Stimulated activated effector memory CD8-positive, alpha-beta T cell treated with anti-CD3 and anti-CD28 coated beads, Interleukin-12 subunit alpha, Interleukin-12 subunit beta, amount 100 ng/mL, for 72 hours (primary cell): ENCODE measurements at places on chromosomes 7 and 10.

DNA sequence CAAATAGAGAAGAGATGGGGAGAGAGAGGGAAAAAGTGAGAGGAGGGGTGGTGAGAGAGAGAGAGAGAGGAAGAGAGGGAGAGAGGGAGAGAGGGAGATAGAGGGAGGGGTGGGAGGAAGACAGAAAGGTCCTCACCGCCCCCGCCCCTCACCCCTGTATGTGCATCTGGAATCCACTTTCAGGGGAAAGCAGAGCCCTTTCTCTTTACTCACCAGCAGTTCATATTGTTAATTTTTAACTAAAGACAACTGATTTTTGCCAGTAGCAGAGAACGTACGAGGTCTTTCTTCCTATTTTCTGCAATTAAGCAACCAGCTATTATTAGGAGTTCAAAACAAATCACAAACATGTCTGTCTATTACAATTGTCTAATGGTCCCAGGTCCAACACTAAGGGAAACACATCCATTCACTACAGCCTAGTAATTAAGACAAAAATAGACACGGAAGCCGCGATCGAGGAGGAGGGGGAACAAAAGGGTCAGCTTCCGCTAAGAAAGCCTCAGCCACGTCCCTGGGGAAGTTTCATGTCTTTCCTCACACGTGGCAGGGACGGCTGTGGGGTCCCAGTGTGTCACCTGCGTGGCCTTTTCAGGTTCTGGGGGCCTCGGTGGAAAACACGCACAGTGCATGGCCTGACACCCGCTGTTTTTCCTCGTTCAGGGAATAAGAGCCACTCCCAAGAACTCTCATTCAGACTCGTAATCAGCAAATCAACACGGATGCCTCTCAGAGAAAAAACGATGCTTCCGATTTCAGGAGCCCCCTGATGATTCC is 572.0 kb downstream of the PTPRN2 start:
- DNase-seq = no peak

- DNase-seq = no peak
These were observed 269.2 kb upstream of the SEMA3E start for GRCh38 chr7:83918142-83918541.

DNA sequence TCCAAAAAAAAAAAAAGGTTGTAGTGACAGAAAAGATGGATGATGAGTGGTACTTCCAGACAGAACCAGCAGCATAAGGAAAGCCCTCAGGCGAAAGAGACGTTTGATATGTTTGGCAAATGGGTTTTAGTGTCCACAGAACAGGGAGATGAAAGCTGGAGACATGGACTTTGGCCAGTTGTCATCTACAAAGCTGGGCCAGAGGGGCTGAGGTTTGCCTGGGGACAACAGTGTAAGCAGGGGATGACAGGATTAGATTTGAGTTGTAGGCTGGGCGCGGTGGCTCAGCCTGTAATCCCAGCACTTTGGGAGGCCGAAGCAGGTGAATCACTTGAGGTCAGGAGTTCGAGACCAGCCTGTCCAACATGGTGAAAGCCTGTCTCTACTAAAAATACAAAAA is 47.8 kb upstream of the ELN start:
- DNase-seq = no peak

DNA sequence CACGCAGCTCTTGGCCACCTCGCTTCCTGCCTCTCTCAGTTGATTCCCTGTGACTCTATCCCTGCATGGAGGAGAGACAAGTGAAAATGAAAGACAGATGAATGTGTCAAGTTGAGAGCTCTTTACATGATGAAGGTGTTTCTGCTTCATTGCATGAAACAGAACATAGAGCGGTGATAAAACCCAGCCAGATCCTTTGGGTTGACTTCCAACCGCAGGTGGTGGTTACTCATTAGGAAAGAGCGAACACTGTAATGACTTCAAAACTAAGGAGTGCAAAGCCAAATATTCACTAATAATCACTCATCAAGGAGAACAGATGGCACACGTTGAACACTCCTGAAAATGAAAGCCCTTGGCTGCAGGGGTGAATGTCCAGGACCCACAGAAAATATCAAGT is 31.8 kb upstream of the WDR11 start:
- DNase-seq = no peak

GRCh38 chr7:117827862-117828261 is 45.4 kb downstream of the CTTNBP2 start:
- DNase-seq = no peak

- no peak for DNase-seq
These were observed 135.3 kb upstream of the VWC2 start for GRCh38 chr7:49638166-49638565.

GRCh38 chr10:113643183-113643582 is 20.7 kb downstream of the NRAP start:
- DNase-seq = no peak

GRCh38 chr10:94088926-94089381 is 95.2 kb downstream of the PLCE1 start:
- DNase-seq = no peak

DNA sequence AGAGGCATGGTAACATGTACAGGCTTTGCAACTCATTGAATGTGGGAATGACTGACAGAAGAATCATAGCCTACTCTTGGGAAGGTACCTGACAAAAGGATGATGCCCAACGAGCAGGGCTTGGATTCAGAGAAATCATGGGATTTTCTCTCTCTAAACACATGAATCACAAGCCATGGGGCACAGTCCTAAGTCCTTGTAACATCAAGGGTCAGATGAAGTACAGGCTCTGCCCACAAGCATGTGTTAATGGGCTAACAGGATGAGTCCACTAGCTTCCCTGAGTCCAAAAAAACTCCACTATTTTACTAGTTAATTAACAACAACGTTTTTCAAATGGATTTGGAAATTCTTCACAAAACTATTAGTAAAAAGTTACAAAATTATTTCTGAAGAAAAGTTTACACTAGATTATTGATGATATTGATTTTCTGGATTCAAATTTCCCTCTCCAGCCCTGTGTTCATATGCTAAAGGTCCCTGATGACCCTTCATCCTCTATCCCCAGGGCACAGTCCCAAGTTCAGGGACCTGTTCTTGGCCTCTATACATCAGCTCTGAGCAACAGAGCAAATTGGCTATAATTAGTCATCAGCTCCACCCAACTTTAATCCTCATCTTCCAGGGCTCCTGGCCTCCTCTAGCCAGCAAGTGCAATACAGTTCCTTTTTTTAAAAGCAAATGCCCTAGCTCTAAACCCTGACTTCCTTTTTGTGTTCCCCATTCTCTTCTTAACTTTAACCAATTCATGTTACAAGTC is 99.8 kb downstream of the GSAP start:
- no peak for DNase-seq

DNA sequence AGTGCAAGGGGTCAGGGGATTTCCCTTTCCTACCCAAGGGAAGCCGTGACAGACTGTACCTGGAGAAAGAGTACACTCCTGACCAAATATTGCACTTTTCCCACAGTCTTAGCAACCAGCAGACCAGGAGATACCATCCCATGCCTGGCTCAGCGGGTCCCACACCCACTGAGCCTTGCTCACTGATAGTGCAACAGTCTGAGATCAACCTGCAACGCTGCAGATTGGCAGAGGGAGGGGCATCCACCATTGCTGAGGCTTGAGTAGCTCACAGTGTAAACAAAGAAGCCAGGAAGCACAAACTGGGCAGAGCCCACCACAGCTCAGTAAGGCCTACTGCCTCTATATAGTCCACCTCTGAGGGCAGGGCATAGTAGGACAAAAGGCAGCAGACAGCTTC is 53.9 kb downstream of the PIK3CG start:
- DNase-seq = no peak

GRCh38 chr10:86003201-86003621 is 363.4 kb downstream of the GRID1 start:
- no peak for DNase-seq

DNA sequence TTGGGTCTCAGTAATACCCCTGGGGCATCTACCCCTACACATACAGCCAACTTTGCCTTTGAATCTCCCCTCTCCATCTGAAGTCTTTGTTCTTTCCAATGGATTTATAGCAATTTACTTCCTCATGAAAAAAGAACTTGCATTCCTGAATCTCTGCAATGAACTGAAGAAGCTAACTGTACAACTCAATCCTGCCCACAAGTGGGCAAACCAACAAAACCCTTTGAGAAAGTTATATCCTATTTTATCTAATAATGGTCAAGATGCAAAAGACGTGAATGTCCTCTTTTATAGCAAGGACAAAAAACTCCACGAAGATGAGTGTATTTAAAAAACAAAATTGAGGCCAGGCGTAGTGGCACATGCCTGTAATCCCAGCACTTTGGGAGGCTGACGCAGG is 991.3 kb downstream of the LRMDA start:
- DNase-seq = no peak

DNA sequence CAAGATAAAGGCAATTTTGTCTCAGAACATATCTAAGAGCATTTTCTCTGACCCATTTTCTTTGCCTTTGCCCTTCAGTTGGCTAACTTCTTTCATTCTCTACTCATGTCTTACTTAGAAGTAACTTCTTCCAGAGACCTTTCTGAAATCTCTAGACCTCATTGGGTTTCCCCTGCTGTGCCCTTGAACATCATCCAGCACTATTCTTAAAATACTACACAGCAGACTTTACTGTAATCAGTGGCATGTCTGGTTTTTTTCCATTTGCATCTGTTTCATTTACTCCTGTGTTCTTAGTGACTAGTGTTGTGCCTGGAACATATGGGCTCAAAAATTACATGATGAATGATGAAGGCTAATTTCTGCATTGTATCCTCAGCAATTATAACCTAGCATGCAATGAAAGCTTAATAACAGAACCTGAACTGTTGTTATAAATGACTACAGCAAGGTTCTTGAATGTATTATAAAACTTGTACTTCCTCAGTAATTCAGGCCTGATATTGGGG is 301.9 kb downstream of the CDK14 start:
- DNase-seq = no peak

DNA sequence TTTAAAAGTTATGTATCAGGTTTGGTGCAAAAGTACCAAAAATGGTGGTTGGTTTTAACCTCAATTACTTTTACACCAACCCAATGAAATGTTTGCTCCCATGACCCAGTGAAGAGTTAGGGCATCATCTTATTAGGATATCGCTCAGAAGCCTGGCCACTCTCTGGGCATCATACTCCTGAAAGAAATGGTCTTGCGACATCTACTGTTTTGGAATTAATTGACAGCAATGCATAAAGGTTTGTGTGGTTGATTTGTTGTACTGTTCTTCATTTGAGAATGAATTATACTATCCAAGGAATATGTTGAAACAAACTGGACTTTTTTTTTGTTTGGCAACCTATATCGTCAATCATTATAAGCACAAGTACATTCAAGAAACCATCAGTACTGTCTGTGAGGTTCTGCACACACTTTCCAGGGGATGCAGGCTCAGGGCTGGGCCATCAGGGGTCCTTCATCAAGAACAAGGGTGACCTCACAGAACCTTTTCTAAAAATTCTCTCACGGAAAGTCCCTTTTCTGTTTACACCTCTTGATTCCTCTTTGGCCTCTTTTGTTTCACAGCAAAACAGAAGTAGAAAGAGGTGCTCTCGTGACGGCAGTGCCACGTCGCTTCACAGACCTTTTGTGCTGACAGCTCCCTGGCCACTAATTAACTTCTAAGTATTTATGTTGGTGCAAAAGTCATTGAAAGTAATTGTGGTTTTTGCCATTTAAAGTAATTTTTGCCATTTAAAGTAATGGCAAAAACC is 117.2 kb upstream of the KLF6 start:
- no peak for DNase-seq

DNA sequence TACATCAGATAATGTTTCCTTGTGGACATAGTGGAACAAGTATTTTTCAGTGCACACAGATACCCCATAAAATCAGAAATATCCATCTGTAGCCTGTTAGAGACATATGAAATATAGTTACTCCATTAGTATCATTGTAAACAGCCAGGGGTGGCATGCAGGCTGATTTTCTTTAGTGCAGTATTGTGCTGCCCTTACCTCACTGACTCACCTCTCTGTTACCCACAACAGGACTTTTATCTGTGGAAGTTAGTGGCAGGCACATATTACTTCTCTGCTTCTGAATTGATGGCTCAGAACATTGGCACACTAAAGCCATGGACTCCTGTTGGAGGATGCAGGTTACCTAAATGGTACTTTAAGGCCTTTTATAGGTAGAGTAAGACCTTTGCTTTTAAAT is 70.0 kb downstream of the SLC25A40 start:
- no peak for DNase-seq

DNA sequence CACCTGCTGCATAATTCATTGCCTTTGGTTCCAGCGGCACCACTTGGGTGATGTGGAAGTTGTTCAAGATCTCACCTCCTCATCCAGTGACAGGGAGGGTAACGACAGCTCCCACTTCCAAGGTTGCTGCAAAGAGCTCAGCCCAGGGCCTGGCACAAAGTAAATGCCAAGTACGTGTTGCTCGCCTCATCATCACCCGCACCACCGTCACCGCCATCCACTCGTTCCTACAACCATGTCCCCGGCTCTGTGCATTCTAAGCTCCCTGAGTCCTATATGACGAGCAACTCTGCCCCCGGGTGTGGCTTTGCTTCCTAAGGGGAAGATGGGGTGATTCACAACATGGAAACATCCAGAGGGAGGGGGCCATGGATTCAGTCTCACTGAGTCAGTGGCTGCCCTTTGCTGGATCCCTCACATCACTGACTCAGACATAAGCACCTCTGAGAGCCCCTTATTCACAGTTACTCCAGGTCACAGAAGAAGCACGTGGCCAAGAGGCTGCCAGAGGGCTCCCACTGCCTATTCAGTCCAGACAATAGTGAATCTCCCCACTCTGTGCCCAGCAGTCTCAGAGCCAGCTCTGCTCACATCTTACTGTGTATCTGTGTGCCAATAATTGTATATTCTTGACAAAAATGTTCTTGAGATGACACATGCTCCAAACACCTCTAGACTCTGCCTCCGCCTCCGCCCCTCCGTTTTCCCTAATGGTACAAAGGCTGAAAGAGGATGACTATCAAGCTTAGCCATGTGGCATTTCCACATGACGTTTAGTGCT is 159.1 kb downstream of the GFRA1 start:
- no peak for DNase-seq

DNA sequence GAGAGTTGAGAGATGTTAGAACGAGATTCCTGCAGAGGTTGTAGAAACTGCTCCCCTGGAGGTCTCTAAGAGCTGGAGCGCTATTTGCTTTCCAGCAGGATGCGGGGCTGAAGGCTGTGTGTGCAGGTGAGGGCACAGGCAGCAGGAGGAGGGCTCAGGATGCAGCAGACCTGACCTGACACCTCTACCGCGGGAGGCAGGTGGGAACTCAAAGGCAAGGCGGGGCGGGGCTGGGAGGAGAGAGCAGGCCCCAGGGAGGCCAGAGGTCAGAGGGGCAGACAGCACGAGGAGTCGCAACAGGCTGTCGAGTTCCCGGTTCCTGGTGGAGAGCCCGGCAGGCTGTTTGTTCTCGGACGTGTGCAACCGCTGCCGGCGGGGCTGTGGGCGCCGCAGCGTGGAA is 7.9 kb upstream of the CRTAC1 start:
- no peak for DNase-seq

DNA sequence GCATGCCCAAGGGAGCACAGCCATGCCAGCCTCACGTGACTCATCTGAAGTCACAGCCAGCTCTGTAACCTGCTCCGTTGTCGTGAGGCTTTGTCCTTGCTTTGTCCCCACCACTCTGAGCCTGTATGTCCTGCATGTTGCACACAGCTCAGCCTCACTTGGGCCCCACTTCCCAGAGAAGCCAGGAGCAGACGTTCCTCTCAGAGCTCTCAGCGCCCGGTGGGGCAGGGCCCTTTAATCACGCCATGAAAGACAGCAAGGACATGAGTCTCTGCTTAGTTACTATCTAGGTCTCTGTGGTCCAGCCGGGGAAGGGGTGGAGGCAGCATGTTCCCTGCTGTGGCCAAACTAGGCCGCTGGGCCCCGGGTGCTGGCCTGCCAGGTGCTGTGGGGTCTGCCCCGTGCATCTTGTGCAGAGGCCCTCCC is 127.4 kb upstream of the FAM20C start:
- DNase-seq = no peak

- no peak for DNase-seq
These were observed 347.8 kb upstream of the PLXDC2 start for GRCh38 chr10:19468413-19468812.
